CD14-positive monocyte (primary cell): ENCODE measurements at places on chromosomes 13 and 19. TPM values are rescaled to one million over a fixed set of nuclear protein-coding genes. Genes with fewer than 3 reads are reported as not detected.

Gene OR7A5
- not detected for polyA plus RNA-seq

Gene APOE
- polyA plus RNA-seq = not detected

Gene OR7D2
- not detected for polyA plus RNA-seq

Gene MAB21L1
- polyA plus RNA-seq = not detected in 2 replicates

Gene PGLYRP1
- polyA plus RNA-seq = 0.39 TPM

Gene C19orf38
- 174 and 274 TPM in 2 replicates for polyA plus RNA-seq

Gene SHKBP1
- polyA plus RNA-seq = 234 TPM

Gene CERS4
- polyA plus RNA-seq = 11.0 and 11.4 TPM in 2 replicates

Gene ZNF525
- polyA plus RNA-seq = 1.2 and 2.0 TPM in 2 replicates

Gene GJB6
- not detected for polyA plus RNA-seq

Gene CD37
- 294 and 380 TPM in 2 replicates for polyA plus RNA-seq
